CD4-positive, alpha-beta T cell treated with Interleukin-17A for 4 hours (primary cell): ENCODE measurements at places on chromosomes 12 and 14.

DNA sequence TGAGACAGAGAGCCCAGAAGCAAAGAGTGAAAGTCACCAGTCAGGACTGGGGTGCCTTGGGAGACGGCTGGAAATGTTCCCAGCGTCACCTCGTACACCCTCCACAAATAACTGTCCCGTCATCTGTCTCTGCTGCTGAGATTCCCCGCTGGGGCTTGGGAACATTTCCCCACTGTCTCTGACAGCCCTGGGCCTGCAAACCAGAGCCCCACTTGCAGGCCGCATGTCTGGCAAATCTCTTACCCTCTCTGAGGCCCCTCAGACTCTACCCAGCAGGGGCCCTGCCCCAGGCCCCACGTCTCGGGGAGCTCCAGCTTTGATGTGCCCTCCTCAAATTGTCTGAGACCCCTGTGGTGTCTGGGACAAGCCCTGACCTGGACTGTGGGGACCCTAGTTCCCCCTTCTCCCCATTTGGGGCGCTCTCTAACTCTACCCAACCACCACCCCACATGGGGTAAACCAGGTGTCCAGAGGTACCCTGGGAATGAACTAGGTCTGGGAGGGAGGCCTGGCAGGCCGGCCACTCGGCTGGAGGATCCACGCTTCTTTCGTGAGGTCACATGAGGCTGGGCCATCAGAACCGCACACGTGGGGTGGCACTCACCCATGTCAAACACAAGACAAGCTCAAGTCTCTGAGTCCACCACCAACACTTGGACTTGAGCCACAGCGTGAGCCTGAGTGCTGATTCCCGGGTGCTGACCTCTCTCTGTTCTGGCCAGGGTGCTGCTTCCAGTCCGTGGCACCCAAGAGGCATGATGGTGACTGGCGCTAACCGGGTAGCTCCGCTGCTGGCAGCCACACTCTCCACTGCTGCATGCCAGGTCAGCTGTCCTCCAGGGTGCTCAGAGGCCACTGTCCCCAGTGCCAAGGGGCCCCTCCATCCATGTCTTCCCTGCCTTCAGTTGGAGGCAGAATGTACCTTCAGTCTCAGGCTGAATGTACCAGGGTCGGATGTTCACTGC is 59.8 kb downstream of the DIO3 start:
- DNase-seq = no peak

- DNase-seq = peak; percentile 80
These were observed 10.3 kb downstream of the EXOC3L4 start for GRCh38 chr14:103104654-103105452.

DNA sequence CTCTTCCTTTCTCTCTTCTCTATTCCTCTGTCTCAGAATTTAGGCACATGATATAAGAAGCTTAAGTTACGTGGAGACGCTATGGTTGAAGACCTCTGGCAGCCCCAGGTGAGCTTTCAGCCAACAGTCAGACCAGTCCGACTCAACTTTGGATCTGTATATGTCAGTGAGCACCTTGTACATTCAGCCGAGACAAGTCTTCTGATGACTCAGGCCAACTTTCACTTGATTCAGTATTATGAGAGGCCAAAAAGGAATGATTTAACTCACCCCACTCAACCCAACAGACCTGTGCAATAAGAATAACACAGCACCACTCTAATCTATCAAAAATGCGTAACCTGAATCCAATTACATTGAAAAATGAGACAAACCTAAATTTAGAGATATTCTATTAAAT is 47.5 kb upstream of the FOXG1 start:
- no peak for DNase-seq

DNA sequence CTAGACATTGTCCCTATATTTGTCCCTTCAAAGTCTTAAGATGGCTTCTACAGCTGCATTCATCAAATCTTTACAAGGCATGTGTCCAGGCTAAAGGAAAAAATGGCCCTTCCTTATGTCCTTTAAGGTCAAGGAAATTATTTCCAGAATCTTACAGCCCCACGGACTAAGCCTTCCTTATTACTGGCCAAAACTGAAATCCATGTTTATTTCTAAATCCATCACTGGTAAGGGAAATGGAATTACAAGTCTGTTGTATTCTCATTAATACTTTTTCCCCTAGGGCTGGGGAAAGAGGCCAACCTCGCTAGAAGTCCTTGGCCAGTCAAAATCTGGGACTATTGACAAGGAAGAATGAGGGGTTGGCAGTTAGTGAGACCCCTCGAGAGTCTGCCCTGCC is 252.5 kb downstream of the TMEM132C start:
- DNase-seq = no peak
